ENCODE measurements at places on chromosomes 7 and 10. TPM values are rescaled to one million over a fixed set of nuclear protein-coding genes. Genes with fewer than 3 reads are reported as not detected.

DNA sequence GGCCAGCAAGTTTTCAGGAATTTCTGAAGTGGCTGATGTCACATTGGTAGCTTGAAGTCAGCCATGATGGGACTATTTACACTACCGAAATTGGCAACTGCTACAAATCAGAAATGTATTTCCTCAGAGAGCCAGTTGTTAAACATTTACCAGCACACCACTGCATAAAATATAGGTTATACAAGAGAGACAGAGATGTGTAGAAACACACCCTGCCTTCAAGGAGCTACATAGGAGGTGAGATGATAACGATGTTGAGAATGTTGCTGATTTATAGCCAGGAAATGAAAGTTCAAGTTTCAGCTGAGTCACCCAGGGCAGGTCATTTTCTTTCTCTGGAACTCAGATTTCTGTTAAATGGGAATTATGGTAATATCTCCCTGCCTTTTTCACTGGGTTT, 46.0 kb upstream of the TCF7L2 start:
- DNase-seq, result no peak

- DNase-seq, result no peak
These were observed 51.9 kb downstream of the NEURL1 start for GRCh38 chr10:103545366-103545765.

- DNase-seq, result no peak
These were observed 142.7 kb downstream of the KCNMA1 start for GRCh38 chr10:77494756-77495541.

Gene SLC13A1
- not detected for total RNA-seq

Gene GBX1
- not detected for total RNA-seq

Gene CYP2C18
- total RNA-seq, result not detected

Gene ACHE
- total RNA-seq, result 1.3 TPM
